Osteocyte (in vitro differentiated cells): ENCODE measurements at places on chromosomes 7 and 10. TPM values are rescaled to one million over a fixed set of nuclear protein-coding genes. Genes with fewer than 3 reads are reported as not detected.

LHFPL3 gene
- not detected in 2 replicates for total RNA-seq

ALDH18A1 gene
- total RNA-seq = 97.3 and 111 TPM in 2 replicates

MMP21 gene
- total RNA-seq = 0.18 TPM in 1 of 2 replicates, not detected in the other

OR9A2 gene
- not detected in 2 replicates for total RNA-seq

PUS7 gene
- total RNA-seq = 15.9 and 18.5 TPM in 2 replicates

POU6F2 gene
- 0.63 and 0.78 TPM in 2 replicates for total RNA-seq
